ENCODE measurements at places on chromosomes 4 and X.

DNA sequence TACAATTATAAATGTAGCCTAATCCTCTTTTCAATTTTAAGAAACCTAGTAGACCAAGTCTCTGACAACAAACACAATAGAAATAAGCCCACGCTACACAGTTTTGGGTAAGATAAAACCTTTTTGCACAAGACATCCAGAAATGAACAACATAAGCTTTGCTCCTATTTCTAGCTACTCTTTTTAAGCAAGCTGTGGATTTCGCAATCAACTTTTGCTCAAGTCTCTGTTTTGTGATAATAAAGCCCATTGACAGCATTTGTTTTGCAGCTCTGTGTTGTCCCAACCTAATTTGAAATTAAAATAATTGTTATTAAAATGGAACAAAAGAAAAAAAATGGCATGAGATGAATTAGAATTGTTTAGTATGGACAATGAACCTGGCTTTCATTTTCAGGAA is 287.9 kb upstream of the PUDP start:
- DNase-seq, result no peak

GRCh38 chrX:115968436-115969252 is 201.9 kb upstream of the AGTR2 start:
- no peak for DNase-seq

DNA sequence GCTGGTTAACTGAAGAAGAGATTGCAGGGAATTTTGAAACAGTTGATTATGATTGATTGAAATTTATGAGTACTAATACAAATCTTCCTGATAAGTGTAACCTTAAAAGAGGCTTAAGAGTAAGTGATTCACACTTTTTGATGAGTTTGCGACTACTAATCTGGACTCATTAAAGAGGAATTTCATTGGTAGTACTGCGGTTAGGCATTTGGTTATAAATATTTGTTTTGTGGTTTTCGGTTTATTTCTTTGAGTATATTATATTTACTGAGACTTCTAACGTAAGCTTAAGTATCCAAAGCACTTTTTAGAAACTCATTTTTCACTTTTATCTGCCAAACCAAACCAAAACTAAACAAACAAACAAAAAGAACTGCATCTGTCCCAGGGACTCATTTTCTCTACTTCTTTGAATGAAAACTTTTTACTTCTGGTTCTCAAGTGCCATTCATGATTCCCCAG is 20.7 kb downstream of the SLIT2 start:
- no peak for DNase-seq

DNA sequence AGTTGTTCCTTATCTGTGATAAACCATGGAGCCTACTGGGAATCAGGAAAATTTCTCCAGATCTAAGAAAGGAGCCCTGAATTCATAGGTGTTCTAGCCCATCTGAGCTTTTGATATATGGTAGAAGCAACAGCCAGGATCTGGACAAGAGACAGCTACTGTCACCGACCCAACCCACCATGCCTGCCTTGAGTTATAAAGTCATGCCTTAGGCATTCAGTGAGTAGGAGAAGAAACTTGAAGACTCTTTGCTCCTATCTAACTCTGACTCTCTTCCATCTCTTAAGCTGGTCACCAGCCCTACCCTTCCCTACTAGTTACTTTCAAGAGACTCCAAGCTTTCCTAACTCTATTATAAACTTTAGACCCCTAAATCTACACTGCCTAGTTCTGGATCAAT is 83.9 kb upstream of the FAM9B start:
- DNase-seq, result no peak

GRCh38 chrX:38409289-38409688 is 56.9 kb downstream of the OTC start:
- DNase-seq, result no peak

Data from stimulated activated CD4-positive, alpha-beta T cell treated with anti-CD3 and anti-CD28 coated beads, Interleukin-15, amount 100 ng/mL, for 24 hours (primary cell).